ENCODE measurements at places on chromosomes 6 and 20.

- no peak for DNase-seq
Observed at GRCh38 chr20:46872328-46873211, 22.1 kb upstream of the EYA2 start.

DNA sequence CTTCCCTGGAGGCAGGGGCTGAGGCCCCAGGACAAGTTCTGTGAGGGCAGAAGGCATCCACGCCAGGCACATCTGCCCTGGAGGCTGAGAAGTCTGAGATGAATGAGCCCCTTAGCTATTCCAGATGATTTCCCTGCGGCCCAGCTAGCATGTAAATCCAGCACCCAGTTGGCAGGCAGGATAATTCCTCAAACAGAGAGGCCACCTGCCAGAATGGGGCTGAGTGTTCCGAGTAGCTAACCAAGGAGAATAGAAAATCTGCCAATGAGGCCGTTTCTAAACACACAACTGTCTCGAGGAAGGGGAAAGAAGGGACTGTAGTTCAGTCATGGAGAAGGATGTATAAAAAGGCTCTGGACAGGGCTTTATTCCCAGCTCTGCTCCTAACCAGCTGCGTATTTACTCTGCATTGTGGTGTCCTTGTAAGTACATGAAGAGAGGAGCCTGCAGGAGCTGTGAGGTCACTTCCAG lies 211.4 kb upstream of the CDYL start:
- no peak for DNase-seq

- DNase-seq: no peak
Observed at GRCh38 chr6:1618311-1619097, 8.8 kb downstream of the FOXC1 start.

DNA sequence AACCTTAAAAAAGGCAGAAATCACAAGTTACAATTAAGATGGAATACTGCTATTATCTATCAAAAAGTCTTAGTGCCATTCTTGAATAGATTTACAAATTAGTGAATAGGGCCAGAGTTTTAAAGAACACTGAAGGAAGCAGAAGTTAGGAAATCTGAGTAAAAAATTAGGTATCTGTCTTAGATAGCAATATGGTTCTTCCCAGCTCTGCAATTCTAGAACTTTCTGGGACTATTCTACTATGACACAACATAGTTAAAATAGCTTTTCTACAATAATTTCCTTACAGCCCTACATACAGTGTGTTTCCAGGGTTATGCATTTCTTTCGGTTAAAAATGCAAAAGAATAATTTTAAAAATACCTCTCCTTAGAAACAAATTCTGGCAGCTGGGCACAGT lies 18.2 kb downstream of the IFNGR1 start:
- DNase-seq: no peak

GRCh38 chr6:46645265-46645664 lies 7.4 kb downstream of the CYP39A1 start:
- no peak for DNase-seq

DNA sequence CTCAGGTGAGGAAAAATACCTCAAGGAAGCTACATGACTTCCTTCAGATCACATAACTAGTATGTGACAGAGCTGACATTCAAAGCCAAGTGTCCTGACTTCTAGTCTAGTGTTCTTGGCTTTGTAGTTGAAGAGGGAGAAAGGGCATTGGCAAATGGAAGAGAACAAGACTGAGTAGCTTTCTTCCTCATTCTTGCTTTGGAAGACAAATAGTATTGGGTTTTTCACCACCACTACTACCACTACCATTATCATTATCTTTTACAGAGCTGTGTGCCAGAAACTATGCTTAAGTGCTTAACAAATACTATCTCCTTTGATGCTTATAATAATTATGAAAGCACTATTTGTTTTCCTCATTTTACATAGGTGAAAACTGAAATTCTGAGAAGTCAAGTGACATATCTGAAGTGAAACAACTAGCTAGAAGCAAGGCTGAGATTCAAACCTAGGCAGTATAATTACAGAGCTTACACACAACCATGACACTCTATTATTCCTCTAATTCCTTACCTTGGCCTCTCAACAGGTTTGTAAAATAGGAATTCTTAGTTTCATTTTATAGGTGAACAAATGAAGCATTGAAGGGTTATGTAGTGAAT lies 6.8 kb downstream of the ACSS2 start:
- no peak for DNase-seq

DNA sequence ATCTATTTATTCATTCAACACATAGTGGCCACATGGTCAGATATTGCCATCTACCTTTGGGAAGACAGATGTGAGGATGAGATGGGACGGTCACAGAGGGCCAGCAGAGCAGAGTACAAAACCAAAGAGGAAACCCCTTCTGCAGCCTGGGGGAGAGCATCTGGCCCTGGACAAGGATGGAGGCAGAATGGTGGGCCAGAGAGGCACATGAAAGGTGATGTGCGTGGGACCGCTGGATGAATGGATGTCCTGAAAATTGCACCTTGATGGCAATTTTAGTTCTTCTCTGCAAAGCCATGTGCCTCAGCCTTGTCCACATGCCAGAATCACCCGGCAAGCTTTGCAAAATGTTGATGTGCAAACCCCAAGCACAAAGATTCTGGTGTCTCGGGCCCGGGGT lies 77.4 kb upstream of the CD93 start:
- no peak for DNase-seq

- DNase-seq: no peak
Observed at GRCh38 chr20:53800883-53801604, 207.4 kb upstream of the ZNF217 start.

- DNase-seq: peak; percentile 97
Observed at GRCh38 chr6:3808759-3809514, 40.2 kb upstream of the FAM50B start.

- DNase-seq: no peak
Observed at GRCh38 chr20:9129756-9130155, 60.9 kb downstream of the PLCB4 start.

DNA sequence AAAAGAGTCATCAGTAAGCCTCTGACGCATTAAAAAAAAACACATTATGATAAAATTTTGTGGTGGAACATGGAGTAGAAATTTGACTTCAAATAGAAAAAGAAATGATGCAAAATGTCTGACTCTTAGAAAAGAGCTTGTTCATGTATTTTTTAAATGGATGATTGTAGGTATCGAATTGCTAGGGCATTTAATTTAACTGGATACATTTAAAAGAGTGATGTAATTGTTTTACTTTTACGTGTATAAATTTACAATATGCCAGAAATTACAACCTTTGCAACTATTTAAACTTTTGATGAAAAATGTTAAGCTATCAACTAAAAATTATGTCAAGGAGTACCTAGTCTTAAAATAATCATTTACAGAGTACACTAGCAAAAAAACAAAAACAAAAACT lies 4.5 kb upstream of the SDC4 start:
- no peak for DNase-seq

DNA sequence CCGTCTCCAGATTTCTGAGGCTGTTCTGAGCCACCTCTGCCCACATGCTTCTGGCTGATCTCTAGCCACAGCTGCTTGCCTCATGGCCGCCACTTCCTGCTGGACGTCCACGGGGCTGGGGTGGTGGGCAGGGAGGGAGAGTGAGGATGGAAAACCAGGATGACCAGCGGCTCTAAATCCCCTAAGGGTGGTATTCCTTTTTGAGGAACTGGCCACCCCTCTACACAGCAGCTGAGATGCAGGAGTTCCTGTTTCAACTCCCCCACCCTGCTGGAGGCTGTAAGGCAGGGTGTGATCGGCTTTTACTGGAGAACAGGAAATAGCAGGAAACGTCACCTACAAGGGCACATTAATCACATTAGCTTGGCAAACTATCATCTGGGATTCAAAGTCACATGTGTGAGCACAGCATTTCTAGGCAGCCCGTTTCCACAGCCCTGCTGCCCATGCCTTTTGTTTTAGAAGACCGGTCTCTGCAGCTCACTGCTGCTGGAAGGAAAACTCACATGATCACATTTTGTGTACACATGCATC lies 181.6 kb upstream of the ECI2 start:
- peak; percentile 90 for DNase-seq

DNA sequence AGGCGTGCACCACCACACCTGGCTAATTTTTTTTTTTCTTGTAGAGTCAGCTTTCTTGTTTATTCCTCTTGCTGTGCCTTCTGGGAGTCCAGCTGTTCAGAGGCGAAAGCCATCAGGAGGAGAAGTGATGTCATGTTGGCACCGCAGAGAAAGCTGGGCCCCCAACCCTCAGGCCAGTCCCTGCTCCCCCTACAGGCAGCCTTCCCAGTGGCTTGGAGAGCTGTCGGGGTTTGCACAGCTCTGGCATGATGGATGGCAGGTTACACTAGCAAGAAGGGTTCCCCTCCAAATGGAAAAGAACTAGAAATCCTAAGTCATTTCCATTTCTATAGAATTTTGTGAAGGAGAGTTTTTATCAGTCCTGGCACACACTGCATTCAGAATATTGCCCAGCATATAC lies 72.6 kb downstream of the C6orf52 start:
- no peak for DNase-seq

DNA sequence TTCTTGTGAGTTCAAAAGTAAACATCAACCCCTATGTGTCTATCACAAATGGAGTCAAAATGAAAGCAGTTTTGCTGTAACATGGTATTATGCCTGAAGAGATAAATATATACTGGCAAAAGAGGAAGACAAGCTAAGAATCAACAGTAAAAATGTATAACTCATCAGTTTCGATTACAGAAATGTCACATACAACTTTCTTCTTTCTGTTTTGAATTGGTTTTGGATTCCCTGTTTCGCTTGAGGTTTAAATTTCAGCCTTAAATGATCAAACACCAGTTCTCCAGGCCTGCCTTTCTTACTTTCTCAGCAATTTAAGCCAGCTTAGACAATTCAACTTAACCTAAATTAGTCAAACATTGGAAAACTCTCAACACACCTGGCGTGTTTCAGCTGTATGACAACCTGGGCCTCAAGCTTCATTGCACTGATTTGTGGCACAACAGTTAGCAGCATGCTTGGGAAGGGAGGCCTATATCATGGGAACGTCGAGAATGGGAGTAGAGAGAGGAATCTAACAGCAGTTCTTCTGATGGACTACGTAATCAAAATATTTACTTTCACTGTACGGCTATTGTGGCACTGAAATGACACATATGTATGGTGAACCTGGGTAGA lies 51.9 kb upstream of the MARCKS start:
- no peak for DNase-seq

GRCh38 chr6:38067263-38067980 lies 247.9 kb downstream of the ZFAND3 start:
- no peak for DNase-seq

DNA sequence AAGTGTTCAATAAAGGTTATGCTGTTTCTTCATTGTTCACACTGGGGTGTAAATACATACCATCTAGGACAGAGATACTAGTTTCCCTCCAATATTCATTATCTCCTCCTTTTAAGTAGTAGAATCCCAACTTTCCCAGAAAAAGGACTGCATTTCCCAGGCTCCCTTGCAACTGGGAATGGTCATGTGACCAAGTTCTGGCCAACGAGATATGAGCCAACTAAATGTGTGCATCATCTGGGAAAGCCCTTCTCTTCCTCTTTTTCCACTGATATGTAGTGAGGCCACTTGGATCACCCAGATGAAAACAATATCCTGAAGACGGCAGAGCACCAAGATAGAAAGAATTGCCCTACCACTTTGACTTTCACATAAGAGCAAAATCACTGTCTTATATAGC lies 97.9 kb upstream of the PTPRT start:
- DNase-seq: peak; percentile 4

DNA sequence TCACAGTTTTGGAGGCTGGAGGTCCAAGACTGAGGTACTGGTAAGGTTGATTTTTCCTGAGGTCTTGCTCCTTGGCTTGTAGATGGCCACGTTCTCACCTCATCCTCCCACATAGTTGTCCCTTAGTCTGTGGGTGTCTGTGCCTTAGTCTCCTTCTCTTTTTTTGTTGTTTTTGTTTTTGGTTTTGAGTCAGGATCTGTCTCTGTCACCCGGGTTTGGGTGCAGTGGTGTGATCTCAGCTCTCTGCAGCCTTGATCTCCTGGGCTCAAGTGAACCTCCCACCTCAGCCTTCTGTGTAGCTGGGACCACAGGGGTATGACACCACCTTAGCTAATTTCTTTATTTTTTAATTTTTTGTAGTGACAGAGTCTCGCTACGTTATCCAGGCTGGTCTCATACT lies 245.2 kb downstream of the PHACTR1 start:
- no peak for DNase-seq

DNA sequence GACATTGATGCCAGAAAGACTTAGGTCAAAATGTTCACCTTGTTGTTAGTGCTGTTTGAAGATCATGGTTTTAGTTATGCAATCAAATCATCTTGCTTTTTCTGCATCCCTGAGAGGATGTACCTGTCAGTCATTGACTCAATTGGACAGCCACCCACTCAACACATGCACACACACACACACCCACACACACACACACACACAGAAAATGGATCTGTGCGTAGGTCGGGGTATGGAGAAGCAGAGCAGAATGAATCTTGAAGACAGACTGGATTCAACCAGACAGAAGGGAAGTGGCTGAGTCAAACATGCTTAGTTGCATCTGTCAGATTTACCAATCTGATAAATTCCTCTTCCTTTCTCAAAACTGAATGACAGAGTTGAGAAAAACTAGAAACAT lies 19.1 kb upstream of the ZSCAN23 start:
- DNase-seq: no peak

GRCh38 chr6:16822975-16823717 lies 61.9 kb upstream of the ATXN1 start:
- no peak for DNase-seq

DNA sequence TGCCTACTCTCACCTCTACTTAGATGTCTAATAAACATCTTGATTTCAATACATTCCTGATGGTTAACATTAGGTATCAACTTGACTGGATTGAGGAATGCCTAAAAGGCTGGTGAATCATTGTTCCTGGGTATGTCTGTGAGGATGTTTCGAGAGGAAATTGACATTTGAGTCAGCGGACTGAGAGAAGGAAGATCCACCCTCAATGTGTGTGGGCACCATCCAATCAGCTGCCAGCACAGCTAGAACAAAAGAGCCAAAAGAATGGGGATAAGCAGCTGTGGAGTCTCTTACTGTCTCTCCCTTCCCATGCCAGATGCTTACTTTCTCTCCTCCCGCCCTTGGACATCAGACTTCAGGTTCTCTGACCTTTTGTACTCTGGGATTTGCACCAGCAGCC lies 128.6 kb upstream of the HS3ST5 start:
- peak; percentile 65 for DNase-seq

DNA sequence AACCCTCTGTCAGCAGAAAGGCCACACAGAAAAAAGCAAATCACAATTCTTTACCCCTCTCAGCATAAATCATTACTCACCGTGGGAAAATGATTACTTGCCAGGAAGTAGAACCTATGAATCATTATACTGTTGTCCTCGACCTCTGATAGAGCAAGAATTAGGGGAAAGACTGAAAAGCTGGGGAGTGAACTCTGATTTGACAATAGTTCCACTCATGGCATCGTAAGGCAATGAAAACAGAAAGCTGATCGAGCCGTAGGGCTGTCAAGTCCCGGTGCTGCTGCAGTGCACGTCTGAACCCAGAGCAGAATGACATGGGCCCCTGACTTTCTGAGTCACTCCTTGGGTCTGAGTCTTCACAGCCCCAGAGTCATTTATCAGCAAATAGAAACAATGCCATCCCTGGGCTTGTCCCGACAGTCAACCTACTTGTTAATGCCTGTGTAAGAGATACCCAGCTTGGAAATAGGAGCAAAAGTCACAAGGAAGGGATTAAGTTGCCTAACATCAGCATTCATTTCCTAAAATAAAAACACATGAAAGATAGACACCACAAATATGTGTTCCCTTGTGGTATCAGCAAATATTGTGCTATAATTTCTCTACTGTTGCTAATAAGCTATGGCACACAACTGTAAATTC lies 224.8 kb upstream of the MARCKS start:
- peak; percentile 94 for DNase-seq

GRCh38 chr6:75096966-75097365 lies 108.9 kb downstream of the COL12A1 start:
- no peak for DNase-seq

- DNase-seq: no peak
Observed at GRCh38 chr6:45537539-45537938, 159.8 kb upstream of the SUPT3H start.

All from HT1080 (cell line).